Natural killer cell (primary cell): ENCODE measurements at places on chromosomes 16 and 17.

GRCh38 chr16:47887496-47887895 lies 268.3 kb downstream of the ABCC12 start:
- no peak for DNase-seq

DNA sequence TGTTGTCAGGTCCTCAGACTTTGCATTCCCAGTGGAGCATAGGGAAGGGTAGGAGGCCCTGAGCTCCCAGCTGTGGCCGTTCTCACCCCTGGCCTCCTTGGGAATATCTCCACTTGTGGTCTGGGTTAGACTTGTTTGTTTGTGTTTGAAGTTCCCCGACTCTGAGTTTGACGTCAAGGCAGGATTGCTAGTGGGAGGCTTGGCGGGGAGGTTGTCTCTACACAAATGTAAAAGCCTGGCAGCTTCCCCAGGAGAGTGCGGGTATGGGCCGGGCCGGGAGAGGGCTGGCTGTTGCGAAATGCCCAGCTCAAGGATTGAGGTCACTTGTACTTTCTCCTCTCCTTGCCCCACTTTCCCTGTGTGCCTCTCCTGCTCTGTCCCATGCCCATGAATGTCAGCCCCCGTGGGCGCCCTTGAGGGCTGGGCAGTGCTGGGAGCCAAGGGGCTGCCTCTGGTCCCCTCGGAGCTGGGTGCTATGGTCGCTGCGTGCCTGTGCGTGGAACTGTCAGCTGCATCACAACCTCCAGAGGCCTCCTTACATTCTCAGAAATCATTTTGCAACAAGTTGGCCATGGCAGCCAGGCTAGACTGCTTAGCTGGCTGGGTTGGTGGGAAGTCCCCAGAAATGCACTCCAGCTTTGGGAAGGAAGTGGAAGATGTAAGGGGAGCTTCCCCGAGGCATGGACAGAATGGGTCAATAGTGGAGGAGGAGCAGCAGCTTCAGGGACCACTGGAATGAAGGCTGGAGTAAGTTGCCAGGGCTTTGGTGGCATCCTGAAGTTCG lies 84.3 kb downstream of the KSR1 start:
- no peak for DNase-seq

DNA sequence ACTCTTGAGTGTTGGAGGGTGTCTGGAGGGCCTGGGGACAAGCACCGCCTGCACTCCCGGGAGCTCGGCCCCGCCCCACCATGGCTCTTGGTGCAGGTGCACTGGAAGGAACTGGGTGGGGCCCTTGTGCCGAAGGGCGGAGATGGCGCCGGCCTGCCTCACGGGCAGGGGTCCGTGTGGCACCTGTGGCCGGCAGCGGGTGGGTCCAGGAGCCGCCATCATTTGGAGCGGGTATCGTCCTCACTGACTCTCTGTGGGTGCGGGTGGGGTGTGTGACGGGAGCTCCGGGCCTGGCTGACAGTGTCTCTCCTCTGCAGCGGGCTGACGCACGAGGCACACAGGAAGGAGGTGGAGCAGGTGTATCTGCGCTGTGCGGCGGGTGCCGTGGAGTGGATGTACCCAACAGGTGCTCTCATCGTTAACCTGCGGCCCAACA lies 5.2 kb downstream of the METRNL start:
- DNase-seq, result peak; percentile 46

- DNase-seq, result no peak
Observed at GRCh38 chr17:5011928-5012327, 14.2 kb downstream of the KIF1C start.

GRCh38 chr16:74107795-74108610 lies 188.6 kb upstream of the PSMD7 start:
- DNase-seq, result peak; percentile 42

- DNase-seq, result no peak
Observed at GRCh38 chr17:31499771-31500554, 108.5 kb downstream of the RAB11FIP4 start.

DNA sequence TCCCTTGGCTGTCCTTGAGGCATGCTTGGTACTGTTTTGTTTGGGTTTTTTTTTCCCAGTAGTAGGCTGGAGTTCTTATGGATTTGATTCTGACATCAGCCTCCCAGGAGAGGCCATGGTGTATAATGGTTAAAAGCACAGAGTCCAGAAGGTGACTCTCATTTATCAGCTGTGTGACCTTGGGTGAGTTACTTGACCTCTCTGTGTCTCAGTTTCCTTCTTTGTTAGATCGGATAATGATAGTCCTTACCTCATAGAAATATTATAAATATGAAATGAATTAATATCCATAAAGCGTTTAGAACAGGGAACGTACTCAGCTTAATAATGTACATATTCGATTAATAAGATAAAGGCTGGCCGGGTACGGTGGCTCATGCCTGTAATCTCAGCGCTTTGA lies 370.7 kb upstream of the HSBP1 start:
- DNase-seq, result no peak
